ENCODE measurements at places on chromosomes 4 and X. TPM values are rescaled to one million over a fixed set of nuclear protein-coding genes. Genes with fewer than 3 reads are reported as not detected.

DNA sequence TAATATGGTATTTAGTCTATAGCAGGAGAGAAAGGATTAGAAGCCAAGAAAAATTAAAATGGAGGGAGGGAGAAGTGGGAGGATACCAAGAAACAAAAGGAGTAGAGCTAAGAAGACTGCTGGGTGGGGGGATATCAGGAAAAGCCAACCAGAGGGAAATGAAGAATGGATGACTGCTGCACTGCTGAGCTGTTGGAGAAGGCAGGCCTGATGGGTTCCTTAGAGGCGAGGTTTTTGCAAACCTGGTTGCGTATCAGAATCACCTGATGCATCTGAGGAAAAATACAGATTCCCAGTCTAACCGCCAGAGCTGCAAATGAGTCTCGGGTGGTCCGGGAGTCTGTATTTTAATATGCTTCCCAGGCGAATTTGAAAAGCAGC, 1.5 kb downstream of the PGRMC1 start:
- no peak for DNase-seq

The DMP1 gene
- total RNA-seq = not detected

DNA sequence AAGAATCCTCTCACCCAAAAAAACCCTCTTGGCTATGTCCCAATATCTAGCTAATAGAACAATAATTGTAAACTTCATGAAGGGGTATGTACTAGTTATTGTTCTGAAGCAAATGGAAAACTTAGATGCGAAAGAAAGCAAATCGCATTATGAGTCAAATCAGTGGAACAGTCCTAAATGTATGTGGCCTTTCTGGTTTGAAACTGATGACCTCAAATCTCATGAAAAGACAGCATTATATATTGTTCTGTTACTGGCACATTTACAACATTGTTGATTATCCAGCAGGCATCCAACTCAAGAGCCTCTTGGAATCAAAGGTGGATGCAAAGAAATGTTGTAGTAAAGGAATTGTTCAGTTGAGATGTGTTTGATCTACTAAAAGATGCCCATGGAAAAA, 34.7 kb downstream of the CSN3 start:
- DNase-seq = no peak

The PRSS12 gene
- 1.6 TPM for total RNA-seq

DNA sequence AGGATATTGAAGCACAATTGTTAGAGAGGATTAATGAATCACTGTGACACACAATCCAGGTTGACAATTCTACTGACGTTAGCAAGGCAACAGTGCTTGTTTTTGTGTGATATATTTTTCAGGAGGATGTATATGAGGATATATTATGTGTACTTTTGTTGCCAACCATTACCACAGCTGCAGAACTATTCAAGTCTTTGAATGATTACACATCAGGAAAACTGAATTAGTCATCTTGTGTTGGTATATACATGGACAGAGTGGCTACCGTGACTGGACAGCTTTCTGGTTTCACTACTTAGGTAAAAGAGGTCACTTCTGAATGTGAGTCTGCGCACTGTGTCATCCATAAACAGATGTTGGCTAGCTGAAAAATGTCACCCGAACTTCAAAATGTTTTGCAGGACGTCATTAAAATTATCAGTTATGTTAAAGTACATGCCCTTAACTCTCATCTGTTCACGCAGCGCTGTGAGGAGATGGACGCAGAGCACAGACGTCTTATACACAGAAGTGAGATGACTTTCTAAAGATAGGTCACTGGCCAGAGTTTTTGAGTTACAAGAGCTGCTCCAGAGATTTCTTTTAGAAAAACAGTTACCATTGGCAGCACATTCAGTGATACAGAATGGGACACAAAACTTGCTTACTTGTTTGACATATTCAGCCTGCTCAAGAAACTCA, 69.0 kb downstream of the MRPL1 start:
- DNase-seq = peak; percentile 9
